Endothelial cell of umbilical vein (primary cell): ENCODE measurements at places on chromosomes 11 and 22. TPM values are rescaled to one million over a fixed set of nuclear protein-coding genes. Genes with fewer than 3 reads are reported as not detected.

TRIM49 gene
- not detected in 2 replicates for total RNA-seq

SLC2A11 gene
- total RNA-seq, result 3.6 and 4.6 TPM in 2 replicates

ANO5 gene
- total RNA-seq, result 0.46 and 1.3 TPM in 2 replicates

OR4C6 gene
- not detected in 2 replicates for total RNA-seq

MFRP gene
- total RNA-seq, result not detected in 2 replicates

C22orf31 gene
- total RNA-seq, result not detected in 2 replicates
